ENCODE measurements at places on chromosomes 16 and 17. TPM values are rescaled to one million over a fixed set of nuclear protein-coding genes. Genes with fewer than 3 reads are reported as not detected.

MPV17L gene
- total RNA-seq = 5.6 TPM

WNT3 gene
- total RNA-seq = 0.96 TPM

DYNLRB2 gene
- not detected for total RNA-seq

SEZ6L2 gene
- total RNA-seq = 0.71 TPM

PTX4 gene
- 0.26 TPM for total RNA-seq

MTMR4 gene
- 38.7 TPM for total RNA-seq

RNF222 gene
- total RNA-seq = not detected

ADAD2 gene
- not detected for total RNA-seq

WNK4 gene
- 0.19 TPM for total RNA-seq

GLTPD2 gene
- total RNA-seq = not detected

CCL4L2 gene
- total RNA-seq = 1.4 TPM

BCL6B gene
- total RNA-seq = 31.4 TPM

WFDC1 gene
- total RNA-seq = 33.5 TPM

C1QTNF8 gene
- total RNA-seq = not detected

TNFRSF17 gene
- total RNA-seq = not detected

CYGB gene
- 26.6 TPM for total RNA-seq

RHBDL3 gene
- 0.29 TPM for total RNA-seq

KRTAP3-1 gene
- total RNA-seq = not detected

CBX1 gene
- 81.1 TPM for total RNA-seq

ASGR1 gene
- 3.9 TPM for total RNA-seq

TMED6 gene
- 1.1 TPM for total RNA-seq

CACNG5 gene
- total RNA-seq = not detected

PKMYT1 gene
- 2.4 TPM for total RNA-seq

SPN gene
- 2.5 TPM for total RNA-seq

NPIPA7 gene
- 7.5 TPM for total RNA-seq

HLF gene
- total RNA-seq = 12.4 TPM

MYH8 gene
- not detected for total RNA-seq

ATP1B2 gene
- 2.0 TPM for total RNA-seq

ITPRIPL2 gene
- total RNA-seq = 88.9 TPM

RASL10B gene
- 1.3 TPM for total RNA-seq

DOK4 gene
- 35.5 TPM for total RNA-seq

HBQ1 gene
- total RNA-seq = not detected

SLC13A5 gene
- total RNA-seq = 0.36 TPM

COQ7 gene
- 18.7 TPM for total RNA-seq

FAM117A gene
- 16.9 TPM for total RNA-seq

SEPTIN12 gene
- total RNA-seq = not detected

DLX4 gene
- 0.39 TPM for total RNA-seq

SCRN2 gene
- 19.3 TPM for total RNA-seq

WNT9B gene
- total RNA-seq = 0.84 TPM

All from aorta (tissue), 5 donors.